ENCODE measurements at places on chromosomes 2 and 18. TPM values are rescaled to one million over a fixed set of nuclear protein-coding genes. Genes with fewer than 3 reads are reported as not detected.

- H3K4me1 ChIP-seq: peaks cover 11% of the 10 kb centered on the region
- peaks cover 3% of the 10 kb centered on the region for H3K27me3 ChIP-seq
- H3K36me3 ChIP-seq: no peaks in the 10 kb centered on the region
- DNase-seq: no peak
- H3K27ac ChIP-seq: no peak overlapping the region
Observed at GRCh38 chr2:173221132-173221695, 133.5 kb upstream of the CDCA7 start.

- no peak overlapping the region for H3K4me3 ChIP-seq
- no peak overlapping the region for H3K27ac ChIP-seq
- no peaks in the 10 kb centered on the region for H3K27me3 ChIP-seq
- no peak for DNase-seq
- peaks cover 25% of the 10 kb centered on the region for H3K36me3 ChIP-seq
Observed at GRCh38 chr18:47821314-47821713, 109.1 kb downstream of the SMAD2 start.

DNA sequence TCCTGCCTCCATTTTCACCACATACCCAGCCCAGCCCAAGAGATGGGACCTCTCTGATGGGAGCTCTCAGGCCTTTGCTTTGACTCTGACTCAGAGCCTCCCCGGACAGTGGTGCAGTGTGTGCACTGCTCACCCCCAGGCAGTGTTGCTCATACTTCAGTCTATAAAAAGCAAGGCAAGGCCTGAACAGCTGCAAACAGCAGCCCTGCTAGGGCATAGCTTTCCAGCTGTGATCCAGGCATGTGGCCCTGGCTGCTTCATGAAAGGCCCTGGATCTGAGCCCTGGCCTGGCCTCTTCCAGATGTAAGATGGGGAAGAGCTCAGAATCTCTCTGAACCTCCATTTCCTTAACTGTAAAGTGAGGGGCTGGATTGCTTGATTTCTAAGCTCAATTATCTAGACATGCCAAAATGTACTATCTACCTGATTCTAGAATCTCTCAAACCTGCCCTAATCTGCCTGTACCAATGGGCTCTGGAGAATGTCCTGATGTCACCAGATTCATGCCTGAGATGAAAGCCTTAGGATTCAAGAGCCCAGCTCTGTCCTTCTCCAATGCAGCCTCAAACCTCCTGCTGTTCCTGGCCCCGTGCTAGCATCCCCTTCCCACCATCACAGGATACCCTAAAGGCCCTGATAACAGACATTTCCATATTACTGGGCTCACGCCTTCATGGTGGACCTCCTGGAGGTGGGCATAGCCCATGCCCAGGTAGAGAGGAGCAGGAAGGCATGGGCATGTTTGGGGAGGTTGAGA is 206.9 kb downstream of the ARL4C start:
- peak overlapping the region; percentile 65 for H3K4me3 ChIP-seq
- H3K27ac ChIP-seq: peak overlapping the region; percentile 100
- no peak for DNase-seq
- no peaks in the 10 kb centered on the region for H3K36me3 ChIP-seq

- no peaks in the 10 kb centered on the region for H3K36me3 ChIP-seq
- no peak overlapping the region for H3K27ac ChIP-seq
- no peaks in the 10 kb centered on the region for H3K4me1 ChIP-seq
- DNase-seq: no peak
Observed at GRCh38 chr18:78741381-78742217, 238.0 kb upstream of the SALL3 start.

GRCh38 chr18:22493940-22494339 is 76.2 kb upstream of the CTAGE1 start:
- no peaks in the 10 kb centered on the region for H3K4me1 ChIP-seq
- H3K27ac ChIP-seq: no peak overlapping the region
- no peak overlapping the region for H3K4me3 ChIP-seq
- peaks cover 6% of the 10 kb centered on the region for H3K36me3 ChIP-seq
- peaks cover 4% of the 10 kb centered on the region for H3K27me3 ChIP-seq
- no peak for DNase-seq

GRCh38 chr2:147577323-147577997 is 267.4 kb upstream of the ACVR2A start:
- no peak overlapping the region for H3K4me3 ChIP-seq
- H3K36me3 ChIP-seq: no peaks in the 10 kb centered on the region
- no peak for DNase-seq

GRCh38 chr2:47031909-47032668 is 116.5 kb upstream of the MCFD2 start:
- H3K27me3 ChIP-seq: no peaks in the 10 kb centered on the region
- no peak for DNase-seq
- no peak overlapping the region for H3K4me3 ChIP-seq
- H3K36me3 ChIP-seq: peaks cover 83% of the 10 kb centered on the region

- no peak overlapping the region for H3K27ac ChIP-seq
- H3K27me3 ChIP-seq: no peaks in the 10 kb centered on the region
- H3K36me3 ChIP-seq: no peaks in the 10 kb centered on the region
- H3K4me1 ChIP-seq: no peaks in the 10 kb centered on the region
- no peak overlapping the region for H3K4me3 ChIP-seq
Observed at GRCh38 chr2:240389302-240389805, 46.1 kb upstream of the GPC1 start.

DNA sequence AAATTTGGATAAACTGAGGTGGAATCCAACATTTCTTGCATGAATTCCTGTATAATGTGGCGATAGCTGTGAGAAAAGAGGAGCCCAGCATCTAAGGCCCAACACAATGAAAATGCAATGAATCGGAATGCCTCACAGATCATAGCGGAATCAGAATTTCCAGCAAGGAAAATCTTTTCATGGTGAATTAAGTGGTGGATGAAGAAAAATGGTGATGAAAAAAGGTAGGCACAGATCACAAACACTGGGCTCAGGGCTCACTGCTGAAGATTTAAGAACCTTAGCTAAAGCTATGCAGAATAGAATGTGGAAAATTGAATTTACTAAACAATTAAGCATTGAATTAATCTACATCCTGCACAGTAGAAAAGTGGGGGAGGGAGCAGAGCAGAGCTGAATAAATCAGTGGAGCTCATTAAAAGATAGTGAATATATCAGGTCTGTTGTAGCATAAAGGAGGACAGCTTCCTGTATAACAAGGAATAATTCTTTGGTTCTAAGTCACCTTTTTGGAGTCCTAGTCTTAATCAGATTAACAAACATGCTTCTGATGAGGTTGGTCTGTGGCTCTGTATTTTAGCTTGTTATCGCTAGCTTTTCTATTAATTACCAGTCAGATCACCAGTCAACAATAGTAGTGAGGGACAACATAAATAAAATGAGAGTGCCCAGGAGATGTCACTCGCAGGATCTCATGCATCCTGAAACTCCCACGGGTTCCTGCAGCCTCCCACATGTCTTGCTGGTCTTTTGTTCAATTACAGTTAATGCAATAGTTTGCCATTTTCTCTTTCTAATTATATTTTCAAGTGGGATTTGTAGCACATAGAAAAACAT is 27.0 kb downstream of the MEIS1 start:
- H3K4me1 ChIP-seq: no peaks in the 10 kb centered on the region
- DNase-seq: no peak
- no peak overlapping the region for H3K27ac ChIP-seq
- H3K4me3 ChIP-seq: no peak overlapping the region

GRCh38 chr2:221572821-221573429 is 821 bp upstream of the EPHA4 start:
- H3K27me3 ChIP-seq: peaks cover 72% of the 10 kb centered on the region
- H3K27ac ChIP-seq: peak overlapping the region; percentile 62
- no peaks in the 10 kb centered on the region for H3K36me3 ChIP-seq
- peaks cover 45% of the 10 kb centered on the region for H3K4me1 ChIP-seq
- no peak for DNase-seq

DNA sequence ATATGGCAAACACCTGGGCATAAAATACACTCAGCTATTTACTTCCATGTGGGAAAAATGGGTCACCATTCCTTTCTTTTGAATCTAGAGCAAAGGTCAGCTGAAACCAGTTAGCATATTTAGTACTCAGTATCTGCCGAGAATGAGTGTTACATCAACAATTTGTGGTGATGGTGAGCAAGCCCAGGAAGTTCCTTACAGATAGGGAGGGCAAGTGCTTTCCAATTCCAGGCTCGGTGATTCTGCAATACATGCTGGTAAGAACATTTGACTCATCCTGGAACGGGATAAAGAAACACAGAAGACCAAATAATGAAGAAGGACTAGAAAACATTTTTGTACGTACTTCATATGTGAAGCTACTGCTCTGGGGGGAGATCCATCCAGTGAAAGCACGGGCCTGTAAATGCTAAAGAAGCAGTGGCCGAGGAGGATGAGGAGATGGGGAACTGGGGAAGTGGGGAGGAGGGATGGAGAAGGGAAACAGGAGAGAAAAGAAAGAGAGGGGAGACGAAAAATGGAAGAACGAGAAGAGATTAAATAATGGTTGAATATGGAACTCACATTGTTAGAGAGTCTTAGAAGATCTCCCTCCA is 251.9 kb downstream of the TTC32 start:
- no peak for DNase-seq
- H3K36me3 ChIP-seq: no peaks in the 10 kb centered on the region
- H3K27ac ChIP-seq: no peak overlapping the region
- no peaks in the 10 kb centered on the region for H3K4me1 ChIP-seq
- no peak overlapping the region for H3K4me3 ChIP-seq
- peaks cover 40% of the 10 kb centered on the region for H3K27me3 ChIP-seq

DNA sequence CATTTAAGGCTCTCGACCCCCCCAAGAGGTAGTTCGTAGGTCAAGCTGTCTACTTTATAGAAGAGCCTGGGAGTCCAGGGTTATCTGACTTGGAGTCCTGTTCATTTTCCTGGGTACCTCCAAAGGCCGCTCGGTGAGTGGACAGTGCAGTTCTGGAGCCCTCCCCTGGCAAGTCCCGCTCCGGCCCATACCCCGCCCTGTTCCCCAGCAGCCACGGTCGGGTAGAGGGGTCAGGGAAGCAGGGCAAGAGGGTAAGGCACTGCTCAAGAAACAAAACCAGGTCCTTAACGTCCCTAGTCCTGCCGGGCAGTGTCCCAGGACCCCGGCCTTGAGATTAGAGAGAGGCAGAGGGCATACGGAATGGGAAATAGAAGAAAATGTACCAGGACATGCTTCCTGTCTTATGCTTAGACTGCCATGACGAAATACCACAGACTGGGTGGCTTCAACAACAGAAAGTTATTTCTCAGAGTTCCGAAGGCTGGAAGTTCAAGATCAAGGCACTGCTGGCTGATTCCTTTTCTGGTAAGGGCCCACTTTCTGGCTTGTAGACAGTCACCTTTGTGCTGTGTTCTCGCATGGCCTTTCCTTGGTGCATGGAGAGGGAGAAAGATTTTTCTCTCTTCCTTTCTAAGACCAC is 5.4 kb upstream of the HPCAL1 start:
- H3K4me3 ChIP-seq: peak overlapping the region; percentile 66
- H3K27me3 ChIP-seq: no peaks in the 10 kb centered on the region
- DNase-seq: no peak
- H3K27ac ChIP-seq: peak overlapping the region; percentile 75

- H3K27me3 ChIP-seq: no peaks in the 10 kb centered on the region
- H3K4me1 ChIP-seq: peaks cover 47% of the 10 kb centered on the region
- peaks cover 44% of the 10 kb centered on the region for H3K36me3 ChIP-seq
- H3K4me3 ChIP-seq: no peak overlapping the region
- DNase-seq: no peak
Observed at GRCh38 chr2:24543252-24543651, 52.2 kb downstream of the NCOA1 start.

- DNase-seq: no peak
- H3K4me1 ChIP-seq: no peaks in the 10 kb centered on the region
- H3K4me3 ChIP-seq: no peak overlapping the region
- H3K27me3 ChIP-seq: no peaks in the 10 kb centered on the region
- H3K36me3 ChIP-seq: no peaks in the 10 kb centered on the region
- H3K27ac ChIP-seq: no peak overlapping the region
Observed at GRCh38 chr2:14422426-14422825, 210.1 kb upstream of the LRATD1 start.

DNA sequence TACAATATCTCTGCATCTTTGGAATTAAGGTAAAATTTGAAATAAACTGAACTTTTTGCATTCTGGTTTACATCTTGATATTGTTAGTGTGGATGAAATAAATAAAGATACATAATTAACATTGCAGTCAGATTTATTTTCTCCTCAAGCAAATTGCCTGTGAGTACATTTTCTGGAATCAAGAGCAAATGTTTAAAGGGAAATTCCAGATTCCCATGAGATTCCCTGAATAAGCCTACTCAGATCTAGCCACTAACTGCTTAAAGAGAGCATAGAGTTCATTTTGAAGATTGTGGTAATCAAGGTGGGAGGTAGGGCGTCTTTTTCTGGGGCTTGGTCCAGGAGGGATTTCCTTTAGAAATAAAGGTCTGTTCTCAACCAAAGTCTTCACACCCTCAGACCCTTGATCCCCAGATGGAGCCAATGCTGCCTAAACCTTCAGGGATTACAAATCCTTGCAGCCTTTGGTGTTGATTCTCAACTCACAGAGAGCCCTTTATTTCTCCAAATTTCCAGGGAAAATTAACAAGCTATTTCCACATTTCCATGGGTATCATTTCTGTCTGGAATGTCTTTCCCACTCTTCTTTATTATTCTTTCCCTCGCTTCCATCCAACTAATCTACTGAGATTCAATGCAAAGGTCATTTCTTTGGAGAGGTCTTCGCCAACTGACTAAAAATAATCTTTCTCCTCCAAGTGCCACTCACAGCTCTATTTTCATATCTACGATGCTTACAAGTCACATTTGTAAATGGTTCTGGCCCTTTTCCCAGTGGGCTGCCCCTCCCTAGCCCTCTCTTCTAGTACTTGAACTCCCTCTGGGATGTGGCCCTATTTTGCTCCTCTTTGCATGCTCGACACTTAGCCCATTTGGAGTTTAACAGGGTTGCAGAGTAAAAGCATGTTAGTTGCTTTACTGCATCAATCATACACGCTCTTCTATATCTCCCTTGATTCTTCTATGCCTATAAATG is 79.8 kb upstream of the SPATS2L start:
- no peaks in the 10 kb centered on the region for H3K4me1 ChIP-seq
- no peaks in the 10 kb centered on the region for H3K36me3 ChIP-seq
- H3K4me3 ChIP-seq: no peak overlapping the region
- no peak overlapping the region for H3K27ac ChIP-seq

DNA sequence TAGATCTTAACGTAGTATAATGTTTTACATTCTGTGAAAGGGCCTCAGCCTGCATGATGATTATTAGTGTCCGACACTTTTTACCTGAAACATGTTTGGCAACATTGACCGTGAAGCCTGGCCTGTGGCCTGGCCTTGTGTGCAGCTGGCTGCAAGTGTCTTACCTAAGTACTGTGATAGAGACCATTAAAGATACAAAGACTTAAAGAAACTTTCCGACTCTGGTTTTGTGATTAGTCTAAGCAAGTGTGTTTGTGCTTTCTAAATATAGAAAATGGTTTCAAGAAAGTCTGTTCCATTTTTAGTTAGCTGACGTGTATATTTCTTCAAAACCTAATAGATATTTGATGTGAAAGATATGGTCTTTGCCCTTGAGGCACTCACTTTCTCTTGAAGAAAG is 601.8 kb downstream of the LRP1B start:
- H3K4me3 ChIP-seq: no peak overlapping the region
- H3K4me1 ChIP-seq: no peaks in the 10 kb centered on the region
- no peak for DNase-seq
- no peaks in the 10 kb centered on the region for H3K36me3 ChIP-seq
- H3K27me3 ChIP-seq: no peaks in the 10 kb centered on the region

Gene SYT4
- not detected for total RNA-seq

Gene NYAP2
- total RNA-seq: 0.05 TPM

Gene ACMSD
- not detected for total RNA-seq

Gene IL1F10
- total RNA-seq: not detected

Gene GREB1
- total RNA-seq: 1.1 TPM

Gene KCNF1
- total RNA-seq: not detected

Gene LRRC30
- total RNA-seq: not detected

Gene SLC14A1
- 4.3 TPM for total RNA-seq

Gene LIMS4
- not detected for total RNA-seq

Gene ACTR2
- total RNA-seq: 258 TPM

Gene TBR1
- not detected for total RNA-seq

Measured in naive thymus-derived CD8-positive, alpha-beta T cell (primary cell).